ENCODE measurements at places on chromosomes 13 and 19. TPM values are rescaled to one million over a fixed set of nuclear protein-coding genes. Genes with fewer than 3 reads are reported as not detected.
A peak's percentile ranks its signal among the peaks of the same experiment; 100 is the strongest.

Gene IGLON5
- 25.9 TPM for total RNA-seq

Gene TRPM4
- total RNA-seq: 45.9 TPM

DNA sequence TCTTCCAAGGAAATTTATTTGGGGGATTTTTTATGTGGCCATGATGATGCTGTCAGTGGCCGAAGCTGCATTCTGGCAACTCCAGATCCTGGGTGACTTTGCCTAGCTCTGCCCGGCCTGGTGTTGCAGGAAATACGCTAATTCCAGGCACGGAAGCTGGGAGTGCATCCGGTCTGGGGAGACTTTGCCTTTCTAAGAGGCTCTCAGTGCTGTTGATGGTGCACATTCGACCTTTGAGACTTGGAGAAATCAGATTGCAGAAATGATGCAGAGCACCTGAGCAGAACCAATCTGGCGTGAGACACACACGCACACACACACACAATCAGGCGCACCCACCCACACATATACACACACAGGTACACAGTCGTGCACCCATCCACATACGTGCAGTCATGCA lies 5.9 kb upstream of the TMEM255B start:
- no peaks in the 10 kb centered on the region for H3K36me3 ChIP-seq
- no peak overlapping the region for H3K27ac ChIP-seq
- peaks cover 17% of the 10 kb centered on the region for H3K27me3 ChIP-seq
- H3K4me1 ChIP-seq: no peaks in the 10 kb centered on the region

GRCh38 chr19:35438527-35438926 lies 9.5 kb upstream of the FFAR2 start:
- peak; percentile 70 for DNase-seq
- H3K4me3 ChIP-seq: no peak overlapping the region
- H3K4me1 ChIP-seq: peaks cover 50% of the 10 kb centered on the region
- H3K27me3 ChIP-seq: no peaks in the 10 kb centered on the region
- H3K36me3 ChIP-seq: no peaks in the 10 kb centered on the region
- H3K27ac ChIP-seq: peak overlapping the region; percentile 81

DNA sequence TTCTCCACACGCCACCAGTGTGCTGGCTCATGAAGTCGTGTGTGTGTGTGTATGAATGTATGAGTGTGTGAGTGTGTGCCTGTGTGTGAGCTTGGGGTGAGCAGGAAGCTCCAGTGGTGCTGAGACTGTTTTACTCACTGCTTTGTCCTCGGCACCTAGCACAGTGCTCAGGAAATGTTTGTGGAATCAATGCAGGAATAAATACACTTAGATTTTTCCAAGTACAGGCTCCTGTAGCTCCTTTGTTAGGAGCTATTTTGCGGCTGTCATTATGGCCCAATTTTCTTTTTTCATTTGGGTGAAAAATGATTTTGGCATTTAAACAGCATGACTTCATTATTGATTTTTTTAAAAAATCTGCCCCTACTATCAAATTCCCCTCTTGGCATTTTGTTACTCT lies 193.5 kb upstream of the KL start:
- no peak for DNase-seq
- H3K4me1 ChIP-seq: peaks cover 27% of the 10 kb centered on the region
- peak overlapping the region; percentile 23 for H3K27ac ChIP-seq
- H3K27me3 ChIP-seq: no peaks in the 10 kb centered on the region
- H3K4me3 ChIP-seq: no peak overlapping the region
- no peaks in the 10 kb centered on the region for H3K36me3 ChIP-seq

- peaks cover 13% of the 10 kb centered on the region for H3K4me1 ChIP-seq
- H3K36me3 ChIP-seq: peaks cover 20% of the 10 kb centered on the region
- no peak overlapping the region for H3K4me3 ChIP-seq
Measured at GRCh38 chr19:10740798-10741197, 22.9 kb downstream of the DNM2 start.

Gene DAND5
- 0.16 TPM for total RNA-seq

DNA sequence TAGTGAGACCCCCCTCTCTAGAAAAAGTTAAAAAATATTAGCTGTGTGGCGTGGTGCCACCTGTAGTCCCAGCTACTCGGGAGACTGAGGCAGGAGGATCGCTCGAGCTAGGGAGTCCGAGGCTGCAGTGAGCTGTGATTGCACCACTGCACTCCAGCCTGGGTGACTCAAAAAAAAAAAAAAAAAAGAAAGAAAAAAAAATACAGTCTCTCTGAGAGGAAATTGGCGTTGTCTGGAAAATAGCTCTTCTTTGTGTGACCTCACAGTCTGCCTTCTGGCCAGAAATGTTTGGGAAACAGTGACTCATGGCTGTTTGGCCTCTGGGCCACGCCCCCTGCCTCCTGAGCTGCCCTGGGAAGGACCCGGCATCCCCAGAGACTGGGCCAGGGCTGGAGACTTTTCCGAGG lies 10.7 kb downstream of the MARCHF2 start:
- peak; percentile 42 for DNase-seq
- peaks cover 3% of the 10 kb centered on the region for H3K4me1 ChIP-seq
- H3K27ac ChIP-seq: peak overlapping the region; percentile 59
- peaks cover 12% of the 10 kb centered on the region for H3K36me3 ChIP-seq

Gene LRRC4B
- total RNA-seq: 16.3 TPM

- no peak overlapping the region for H3K27ac ChIP-seq
- peaks cover 13% of the 10 kb centered on the region for H3K36me3 ChIP-seq
- no peak overlapping the region for H3K4me3 ChIP-seq
Measured at GRCh38 chr19:435056-435706, 25.7 kb downstream of the SHC2 start.

Data from mesothelial cell of epicardium (in vitro differentiated cells).